ENCODE measurements at places on chromosomes 11 and 22. TPM values are rescaled to one million over a fixed set of nuclear protein-coding genes. Genes with fewer than 3 reads are reported as not detected.

Gene CNGA4
- polyA plus RNA-seq, result 0.18 TPM

Gene SLC22A12
- 0.02 TPM for polyA plus RNA-seq

Gene ZP1
- polyA plus RNA-seq, result 0.33 TPM

Gene UBQLN3
- not detected for polyA plus RNA-seq

Gene KIRREL3
- polyA plus RNA-seq, result 0.34 TPM

Gene OR4D5
- polyA plus RNA-seq, result not detected

Gene CRYBB3
- polyA plus RNA-seq, result not detected

Gene DBX1
- polyA plus RNA-seq, result not detected

Gene EHF
- 14.9 TPM for polyA plus RNA-seq

Gene GUCY1A2
- polyA plus RNA-seq, result 1.1 TPM

Gene AGBL2
- 0.11 TPM for polyA plus RNA-seq

Gene FXYD6
- polyA plus RNA-seq, result 132 TPM

Gene DERL3
- polyA plus RNA-seq, result 26.4 TPM

Gene PGM2L1
- polyA plus RNA-seq, result 1.7 TPM

Gene TSKU
- polyA plus RNA-seq, result 67.9 TPM

Gene MS4A8
- 0.44 TPM for polyA plus RNA-seq

Gene GAS2
- polyA plus RNA-seq, result 0.52 TPM

Gene SH3BP1
- 2.3 TPM for polyA plus RNA-seq

Gene NLRP14
- polyA plus RNA-seq, result not detected

Gene SCGB1A1
- polyA plus RNA-seq, result 0.54 TPM

Gene SLCO2B1
- 23.4 TPM for polyA plus RNA-seq

Gene PGAP2
- polyA plus RNA-seq, result 21.9 TPM

Gene ANKK1
- polyA plus RNA-seq, result 0.12 TPM

Gene SRPRA
- polyA plus RNA-seq, result 30.4 TPM

Gene TCN2
- polyA plus RNA-seq, result 38.3 TPM

Gene TRPM5
- 0.61 TPM for polyA plus RNA-seq

Gene PKDREJ
- polyA plus RNA-seq, result 0.03 TPM

Gene LIF
- polyA plus RNA-seq, result 0.60 TPM

Gene PHOX2A
- polyA plus RNA-seq, result not detected

Gene ELF5
- polyA plus RNA-seq, result not detected

Gene APLNR
- 5.9 TPM for polyA plus RNA-seq

Gene FAM83F
- polyA plus RNA-seq, result 8.4 TPM

Gene RBFOX2
- 15.2 TPM for polyA plus RNA-seq

Gene FGF3
- not detected for polyA plus RNA-seq

Gene SCGB1D2
- polyA plus RNA-seq, result 1.4 TPM

Gene C22orf31
- 0.34 TPM for polyA plus RNA-seq

Gene BBOX1
- polyA plus RNA-seq, result 0.13 TPM

Gene APOA1
- 0.45 TPM for polyA plus RNA-seq

Gene MRGPRX3
- polyA plus RNA-seq, result not detected

Measured in adipose tissue (tissue), 3 donors.